Activated gamma-delta T cell treated with Interleukin-2 at 50 U/mL for 16 hours (primary cell): ENCODE measurements at places on chromosomes 4 and X.

DNA sequence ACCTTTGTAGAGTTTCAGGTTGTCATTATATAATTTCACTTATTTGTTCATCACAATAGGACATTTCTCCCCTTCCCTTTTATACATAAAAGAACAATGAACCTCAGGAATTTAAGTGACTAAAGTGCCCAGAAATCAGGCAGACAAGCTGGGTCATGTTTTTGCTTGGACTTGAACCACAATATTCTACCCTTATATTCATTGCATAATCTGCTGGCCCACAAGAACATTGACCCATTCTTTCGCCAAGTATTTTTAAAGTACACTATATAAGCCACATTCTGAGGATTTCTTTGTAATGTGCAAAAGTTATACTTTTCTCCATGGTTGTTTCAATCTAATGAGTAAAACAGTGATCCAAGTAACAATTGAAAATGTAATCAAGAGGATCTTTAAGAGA, 637.5 kb upstream of the SLIT2 start:
- no peak for DNase-seq

DNA sequence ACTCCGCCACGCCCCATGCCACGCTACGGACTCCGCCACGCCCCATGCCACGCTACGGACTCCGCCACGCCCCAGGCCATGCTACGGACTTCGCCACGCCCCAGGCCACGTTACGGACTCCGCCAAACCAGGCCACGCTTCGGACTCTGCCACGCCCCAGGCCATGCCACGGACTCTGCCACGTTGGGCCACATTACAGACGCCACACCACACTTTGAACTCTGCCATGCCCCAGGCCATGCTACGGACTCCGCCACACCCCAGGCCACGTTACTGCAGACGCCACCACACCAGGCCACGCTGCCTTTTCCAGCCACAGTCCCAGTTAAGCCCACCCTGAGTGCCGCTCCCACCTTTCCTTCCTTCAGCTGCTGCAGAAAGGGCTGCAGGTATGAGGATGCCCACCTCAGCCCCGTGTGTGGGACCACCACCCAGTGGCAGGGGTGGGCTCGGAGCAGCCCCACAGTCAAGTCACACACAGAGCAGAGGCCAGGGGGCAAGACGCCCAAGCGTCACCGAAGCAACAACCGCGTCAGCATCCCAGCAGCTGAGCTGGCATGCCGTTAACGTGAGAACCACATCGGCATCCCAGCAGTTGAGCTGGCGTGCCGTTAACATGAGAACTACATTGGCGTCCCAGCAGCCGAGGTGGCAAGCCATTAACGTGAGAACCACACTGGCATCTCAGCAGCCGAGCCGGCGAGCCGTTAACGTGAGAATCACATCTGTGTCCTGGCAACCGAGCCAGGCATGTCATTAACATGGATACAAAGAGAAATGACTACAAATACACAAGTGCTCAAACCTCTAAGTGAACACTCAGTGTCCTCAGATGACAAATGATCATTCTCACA, 26.4 kb downstream of the GAK start:
- no peak for DNase-seq

DNA sequence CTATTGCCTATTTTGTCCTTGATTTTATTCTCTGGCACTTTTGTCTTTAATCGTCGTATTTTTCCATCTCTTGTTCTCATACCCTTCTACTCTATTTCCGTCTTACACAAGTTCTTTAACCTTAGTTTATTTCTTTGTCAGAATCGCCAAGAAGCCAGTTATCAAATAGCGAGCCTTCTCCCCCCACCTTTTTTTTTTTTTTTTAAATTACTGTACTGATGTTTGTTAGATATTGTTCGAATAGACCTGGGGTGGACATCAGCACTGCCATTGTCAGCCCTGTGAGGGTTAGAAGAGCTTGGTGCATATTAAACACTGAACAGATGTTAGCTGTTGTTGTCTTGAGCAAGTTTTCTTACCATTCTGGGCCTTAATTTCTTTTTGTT, 1.2 kb downstream of the SPCS3 start:
- no peak for DNase-seq

- no peak for DNase-seq
These were observed 379.0 kb downstream of the INPP4B start for GRCh38 chr4:142467088-142467487.

- DNase-seq, result no peak
These were observed 7.6 kb upstream of the SLC2A9 start for GRCh38 chr4:10028910-10029309.

GRCh38 chr4:105145156-105145902, 1.3 kb upstream of the TET2 start:
- no peak for DNase-seq

GRCh38 chr4:184032091-184032490, 127.0 kb downstream of the STOX2 start:
- DNase-seq, result no peak

- DNase-seq, result no peak
These were observed 120.0 kb upstream of the SHISA3 start for GRCh38 chr4:42277291-42277690.

- no peak for DNase-seq
These were observed 46.5 kb downstream of the BEND2 start for GRCh38 chrX:18174209-18174608.

DNA sequence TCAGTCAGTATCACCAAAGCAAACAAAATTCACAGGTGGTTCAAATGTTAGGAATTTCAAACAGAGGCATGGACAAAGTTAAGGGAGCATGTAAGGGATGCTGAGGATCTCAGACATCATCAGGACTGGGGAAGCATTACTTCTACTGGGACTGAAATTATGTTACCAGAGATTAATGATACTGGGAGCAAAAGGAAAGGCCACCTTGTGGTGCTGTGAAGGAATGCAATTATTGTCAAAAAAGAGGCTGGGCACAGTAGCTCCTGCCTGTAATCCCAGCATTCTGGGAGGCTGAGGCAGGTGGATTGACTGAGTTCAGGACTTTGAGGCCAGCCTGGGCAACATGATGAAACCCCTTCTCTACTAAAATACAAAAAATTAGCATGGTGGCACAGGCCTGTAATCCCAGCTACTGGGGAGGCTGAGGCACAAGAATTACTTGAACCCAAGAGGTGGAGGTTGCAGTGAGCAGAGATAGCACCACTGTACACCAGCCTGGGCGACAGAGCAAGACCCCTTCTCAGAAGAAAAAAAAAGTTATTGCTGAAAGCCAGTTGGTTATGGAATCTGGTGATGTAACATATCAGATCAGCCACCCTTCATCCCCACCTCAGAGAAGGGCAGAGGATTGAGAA, 954.3 kb downstream of the PCDH7 start:
- no peak for DNase-seq

GRCh38 chrX:136021903-136022302, 36.7 kb downstream of the SLC9A6 start:
- no peak for DNase-seq

GRCh38 chr4:39025552-39026085, 6.6 kb downstream of the TMEM156 start:
- no peak for DNase-seq

DNA sequence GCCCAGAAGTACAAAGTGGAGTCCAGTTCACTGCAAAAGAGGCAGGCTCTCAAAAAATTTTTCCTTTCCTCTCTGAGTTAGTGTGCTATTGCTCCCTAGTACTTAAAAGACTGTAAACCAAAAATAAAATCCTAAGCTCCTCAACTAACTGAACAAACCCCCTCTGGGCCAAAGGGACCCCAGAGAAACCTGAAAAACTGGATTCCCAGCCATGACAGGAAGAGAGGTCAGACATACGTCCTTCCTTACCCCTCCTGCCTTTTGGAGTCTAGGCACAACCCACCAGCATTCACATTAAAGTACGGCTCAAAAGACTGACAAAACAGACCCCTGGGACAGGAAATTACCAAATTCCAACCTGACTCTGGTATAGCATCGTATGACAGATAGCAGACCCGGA, 957.9 kb upstream of the PRKX start:
- DNase-seq, result no peak

DNA sequence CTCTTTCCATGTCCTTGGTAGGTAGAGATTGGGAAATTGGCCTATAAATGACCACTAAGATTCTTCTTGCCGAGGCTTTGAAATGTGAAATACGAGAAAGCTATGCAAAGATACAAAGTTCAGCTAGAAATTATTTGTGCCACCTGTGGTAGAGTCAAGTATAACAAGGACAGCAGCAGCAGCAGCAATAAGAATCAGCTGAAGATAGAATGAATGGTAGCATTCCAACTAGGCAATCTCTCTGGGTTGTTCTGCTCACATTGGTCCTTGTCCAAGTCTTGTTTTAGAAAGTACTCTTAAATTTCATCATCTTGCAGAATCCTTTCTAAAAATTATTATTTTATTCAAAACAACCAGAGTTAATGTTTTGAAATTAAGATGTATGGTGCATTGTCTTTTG, 67.8 kb upstream of the PCDH10 start:
- DNase-seq, result no peak

DNA sequence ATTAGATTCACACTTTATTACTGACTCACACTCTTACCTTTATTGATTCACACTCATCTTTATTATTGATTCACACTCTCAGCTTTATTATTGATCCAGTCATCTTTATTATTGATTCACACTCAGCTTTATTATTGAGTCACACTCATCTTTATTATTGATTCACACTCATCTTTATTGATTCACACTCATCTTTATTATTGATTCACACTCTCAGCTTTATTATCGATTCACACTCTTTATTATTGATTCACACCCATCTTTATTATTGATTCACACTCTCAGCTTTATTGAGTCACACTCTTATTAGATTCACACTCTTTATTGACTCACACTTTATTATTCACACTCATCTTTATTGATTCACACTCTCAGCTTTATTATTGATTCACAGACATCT, 31.3 kb downstream of the HTRA3 start:
- no peak for DNase-seq

DNA sequence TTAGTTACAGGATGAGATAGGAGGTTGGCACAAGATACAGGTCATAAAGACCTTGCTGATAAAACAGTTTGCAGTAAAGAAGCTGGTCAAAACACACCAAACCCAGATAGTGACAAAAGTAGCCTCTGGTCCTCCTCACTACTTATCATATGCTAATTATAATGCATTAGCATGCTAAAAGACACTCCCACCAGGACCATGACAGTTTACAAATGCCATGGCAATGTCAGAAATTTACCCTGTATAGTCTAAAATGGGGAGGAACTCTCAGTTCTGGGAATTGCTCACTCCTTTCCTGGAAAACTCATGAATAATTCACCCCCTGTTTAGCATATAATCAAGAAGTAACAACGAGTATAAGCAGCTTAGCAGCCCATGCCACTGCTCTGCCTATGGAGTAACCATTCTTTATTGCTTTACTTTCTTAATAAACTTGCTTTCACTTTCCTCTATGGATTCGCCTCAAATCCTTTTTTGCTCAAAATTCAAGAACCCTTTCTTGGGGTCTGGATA, 1254.4 kb downstream of the PCDH7 start:
- no peak for DNase-seq

DNA sequence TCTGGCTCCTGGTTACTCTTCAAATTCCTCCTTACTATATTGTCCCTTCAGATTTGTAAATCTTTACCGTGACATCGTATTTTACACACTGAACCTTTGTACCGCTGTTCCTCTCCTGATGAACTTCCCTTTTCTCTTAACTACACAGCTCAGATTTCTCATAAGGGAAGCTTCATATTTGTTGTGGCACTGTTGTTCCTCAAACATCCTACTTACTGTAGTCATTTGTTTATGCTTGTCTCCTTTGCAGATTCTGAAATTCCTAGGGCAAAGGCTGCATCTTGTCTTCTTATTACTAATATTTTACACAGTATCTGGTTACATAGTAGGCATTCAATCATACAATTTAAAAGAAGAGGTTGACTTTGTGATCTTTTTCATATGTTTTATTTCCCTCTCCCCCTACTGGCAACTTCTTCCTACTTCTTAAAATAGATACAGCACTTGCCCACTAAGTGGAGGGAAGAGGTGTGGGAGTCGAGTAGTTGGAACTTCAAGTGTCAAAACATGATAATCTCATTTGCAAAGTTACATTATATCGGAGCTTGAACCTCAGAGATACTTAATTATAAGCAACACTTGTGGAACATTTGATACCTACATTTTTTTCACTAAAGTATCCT, 50.0 kb downstream of the TET2 start:
- no peak for DNase-seq

DNA sequence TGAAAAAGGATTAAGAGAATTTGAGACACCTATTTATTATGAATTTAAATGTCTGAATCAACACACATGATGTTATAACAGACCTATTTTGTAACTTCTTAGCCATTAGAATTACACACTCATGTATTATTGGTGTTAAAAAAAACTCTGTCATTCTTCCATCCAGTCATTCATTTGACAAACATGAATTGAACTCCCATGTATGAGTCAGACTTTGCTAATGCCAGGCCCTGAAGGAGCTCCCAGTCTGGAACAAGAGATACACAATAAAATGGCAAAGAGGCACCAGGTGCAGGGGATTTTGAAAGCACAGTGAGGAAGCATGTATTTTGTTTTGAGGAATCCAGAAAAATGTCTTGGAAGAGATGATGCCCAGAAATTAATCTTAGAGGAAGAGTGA, 87.7 kb upstream of the EFHC2 start:
- DNase-seq, result no peak

GRCh38 chrX:16577483-16578029, 72.4 kb upstream of the S100G start:
- DNase-seq, result no peak

- DNase-seq, result no peak
These were observed 471.2 kb downstream of the IQCM start for GRCh38 chr4:149344436-149344835.

- DNase-seq, result no peak
These were observed 61.3 kb upstream of the CASK start for GRCh38 chrX:41984628-41985027.

DNA sequence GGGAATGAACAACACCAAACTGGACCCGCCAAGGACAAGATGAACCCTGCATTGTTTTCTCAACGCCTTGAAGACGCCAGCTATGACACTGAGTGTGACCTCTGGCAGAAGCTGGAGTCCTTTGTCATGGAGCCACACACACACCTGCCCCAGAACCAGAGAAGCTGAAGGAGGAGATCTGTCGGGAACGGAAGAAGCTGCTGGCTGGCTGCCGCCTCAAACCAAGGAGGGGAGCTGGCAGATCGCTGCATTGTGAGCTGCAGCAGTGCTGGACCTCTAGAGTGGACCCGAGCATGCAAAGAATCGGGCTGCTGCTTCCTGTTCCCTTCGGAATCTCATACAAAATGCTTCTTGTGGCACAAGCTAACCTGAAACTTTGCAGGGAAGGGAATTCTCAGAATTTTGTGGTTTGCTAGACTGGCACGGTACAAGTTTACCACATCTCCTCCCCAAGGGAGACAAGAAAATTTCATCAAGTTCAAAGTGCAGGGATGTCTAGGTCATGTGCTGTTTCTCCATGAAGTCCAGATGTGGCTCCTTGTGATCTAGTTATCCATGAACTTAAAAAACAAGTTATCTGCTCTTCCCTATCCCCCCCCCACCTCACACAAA, 23.4 kb upstream of the GLRB start:
- DNase-seq, result no peak

GRCh38 chr4:111854494-111855087, 290.7 kb upstream of the FAM241A start:
- DNase-seq, result no peak

GRCh38 chrX:40733706-40734105, 1.6 kb downstream of the MED14 start:
- DNase-seq, result no peak

GRCh38 chr4:40629401-40630334, at the start of gene RBM47:
Gene RBM47 (minus strand): TSS chr4:40629864. CDS start chr4:40438893, 190,971 bp downstream.
- DNase-seq, result peak; percentile 12

GRCh38 chrX:148620023-148620422, 119.6 kb downstream of the AFF2 start:
- no peak for DNase-seq

- DNase-seq, result no peak
These were observed 121.8 kb downstream of the ARHGAP10 start for GRCh38 chr4:147853706-147854105.

GRCh38 chrX:120015145-120016067, 62.1 kb downstream of the RHOXF2B start:
- no peak for DNase-seq
